ENCODE measurements at places on chromosomes 1 and 21.

DNA sequence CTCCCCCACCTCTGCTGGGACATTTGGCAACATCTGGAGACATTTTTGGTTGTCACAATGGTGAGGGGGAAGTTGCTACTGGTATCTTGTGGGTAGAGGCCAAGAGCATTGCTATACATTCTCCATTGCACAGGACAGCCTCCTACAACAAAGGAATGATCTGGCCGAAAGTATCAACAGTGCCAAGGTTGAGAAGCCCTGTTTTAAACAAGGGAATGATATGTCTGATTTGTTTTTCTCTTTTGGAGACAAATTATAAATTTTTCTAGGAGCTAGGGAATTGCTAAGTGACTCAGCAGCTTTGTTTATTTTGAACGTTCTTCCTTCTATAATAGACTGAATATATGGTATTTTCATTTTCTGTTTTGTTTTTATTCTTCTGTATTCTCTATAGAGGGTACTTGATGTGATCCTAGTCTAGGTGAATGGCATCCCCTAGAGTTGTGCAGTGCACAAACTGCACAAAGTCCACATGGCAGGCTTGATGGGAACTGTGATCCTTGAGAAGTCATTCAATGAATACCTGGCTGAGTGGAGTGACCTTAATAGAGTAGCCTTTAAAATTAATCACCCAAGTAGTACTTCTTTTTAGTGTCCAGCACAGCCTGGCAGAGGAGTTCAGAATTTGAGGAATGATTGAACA, 288.6 kb upstream of the USP24 start:
- no peak for DNase-seq

DNA sequence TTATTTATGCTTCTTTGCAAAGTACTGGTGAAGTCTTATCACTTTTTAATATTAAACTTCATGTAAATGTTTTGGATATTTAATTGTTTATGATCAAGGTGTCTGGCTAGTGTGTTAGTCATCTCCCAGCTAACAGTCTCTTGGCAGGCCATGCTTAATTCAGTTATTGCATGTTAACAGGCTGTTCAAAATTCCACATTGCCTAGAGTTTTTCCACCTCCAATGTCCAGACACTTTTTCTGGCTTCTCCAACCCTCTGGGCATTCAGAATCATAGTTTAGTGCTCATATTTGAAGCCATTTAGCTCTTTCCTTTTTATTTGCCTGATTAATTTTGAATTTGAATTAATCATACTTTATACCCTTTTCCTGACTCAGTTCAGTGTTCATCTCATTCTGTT, 69.2 kb downstream of the OLFML2B start:
- DNase-seq = no peak

- no peak for DNase-seq
These were observed 66.0 kb downstream of the ZNF281 start for GRCh38 chr1:200343874-200344273.

DNA sequence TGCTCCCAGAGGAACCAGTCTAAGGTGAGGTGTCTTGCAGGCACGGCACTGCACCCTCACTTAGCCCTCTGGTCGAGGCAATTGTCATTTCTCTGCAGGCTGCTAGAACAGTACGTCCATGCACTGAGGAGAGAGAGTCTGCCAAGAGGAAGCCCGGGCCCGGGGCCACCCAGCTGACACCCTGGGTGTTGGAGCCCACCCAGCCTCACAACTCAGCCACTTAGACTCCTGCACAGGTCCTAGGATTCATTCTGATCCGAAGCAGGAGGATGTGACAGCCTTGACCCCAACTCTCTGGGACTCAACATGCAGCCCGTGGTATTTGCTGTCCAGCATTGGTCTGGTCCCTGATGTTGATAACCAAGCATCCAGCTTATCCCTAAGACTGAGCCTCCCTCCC, 111.9 kb downstream of the ADSS2 start:
- no peak for DNase-seq

DNA sequence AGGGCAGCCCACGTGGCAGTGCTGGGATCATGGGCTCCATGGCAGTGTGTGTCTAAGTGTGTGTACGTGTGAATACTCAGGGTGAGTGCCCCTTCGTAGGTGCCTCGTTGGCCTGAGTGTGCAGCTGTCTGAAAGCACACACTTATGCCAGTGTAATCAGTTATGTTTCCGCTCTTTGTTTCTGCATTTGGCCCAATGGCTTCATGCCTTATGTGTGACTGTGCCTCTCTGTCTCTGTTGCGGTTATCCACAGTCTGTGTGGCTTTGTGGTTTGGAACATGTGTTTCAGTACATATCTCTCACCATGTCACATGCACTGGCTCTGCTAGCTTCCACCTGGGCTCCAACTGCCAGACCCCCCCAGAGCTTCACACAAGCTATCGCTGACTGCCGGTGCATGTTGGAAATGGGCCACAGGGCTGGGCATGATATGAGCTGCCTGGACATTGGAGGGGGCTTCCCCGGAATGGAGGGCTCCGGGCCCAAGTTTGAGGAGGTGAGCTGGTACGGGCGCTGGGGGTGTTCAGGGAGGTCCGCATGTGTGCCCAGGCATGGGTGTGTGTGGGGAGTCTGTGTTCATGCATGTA, 70.3 kb upstream of the TINAGL1 start:
- DNase-seq = peak; percentile 2

GRCh38 chr1:228346731-228347130, 59.9 kb downstream of the TRIM11 start:
- DNase-seq = no peak

DNA sequence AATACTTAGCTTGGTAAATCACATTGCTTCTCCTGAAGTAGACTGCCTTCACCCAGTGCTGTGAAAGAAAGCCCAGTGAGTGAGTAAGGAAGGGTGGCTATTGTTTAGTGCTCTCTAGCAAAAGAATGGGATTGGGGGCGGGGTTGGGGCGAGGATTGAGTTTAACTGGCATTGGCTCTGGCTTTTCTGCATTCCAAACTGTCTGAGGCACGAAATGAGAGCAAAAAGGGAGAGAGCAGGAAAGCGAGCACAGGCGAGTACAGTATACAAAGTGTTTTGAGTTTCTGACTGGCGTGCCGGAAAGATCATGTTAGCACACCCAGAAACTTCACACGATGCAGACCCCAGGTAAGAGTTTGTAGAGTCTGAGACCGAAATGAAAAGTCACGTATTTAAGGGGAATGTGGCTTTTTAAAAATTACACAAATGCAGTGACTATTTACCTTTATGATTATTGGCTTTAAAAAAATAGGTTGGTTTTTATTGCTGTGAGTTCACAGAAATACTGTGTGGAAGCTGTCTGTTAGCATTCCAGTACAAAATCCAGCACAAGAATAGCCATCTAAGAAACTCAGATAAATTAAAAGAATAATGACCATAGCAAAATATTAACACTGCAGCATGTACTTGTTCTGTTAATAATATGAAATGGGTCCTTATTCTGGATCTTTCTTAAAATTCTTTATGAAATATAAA, 155.4 kb downstream of the CLEC20A start:
- peak; percentile 40 for DNase-seq

GRCh38 chr1:220684890-220685289, 5.3 kb upstream of the C1orf115 start:
- no peak for DNase-seq

DNA sequence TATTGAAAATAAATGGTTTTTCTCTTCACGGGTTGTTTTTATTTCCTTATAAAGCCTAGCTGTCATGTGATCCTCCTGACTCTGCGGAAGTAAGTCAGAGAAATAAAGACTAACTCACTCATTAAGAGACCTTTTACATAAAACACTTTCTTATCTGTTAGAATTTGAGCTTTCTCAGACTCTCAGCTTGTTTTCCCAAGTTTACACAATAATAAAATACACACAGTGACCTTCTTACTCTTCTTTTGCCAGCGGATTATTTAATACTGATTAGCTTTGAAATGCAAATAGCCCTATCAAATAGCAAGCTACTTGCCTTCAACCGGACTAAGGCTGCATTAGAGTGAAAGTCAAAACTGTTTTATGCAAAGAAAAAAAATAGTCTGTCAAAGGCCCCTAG, 45.5 kb upstream of the CXADR start:
- no peak for DNase-seq

DNA sequence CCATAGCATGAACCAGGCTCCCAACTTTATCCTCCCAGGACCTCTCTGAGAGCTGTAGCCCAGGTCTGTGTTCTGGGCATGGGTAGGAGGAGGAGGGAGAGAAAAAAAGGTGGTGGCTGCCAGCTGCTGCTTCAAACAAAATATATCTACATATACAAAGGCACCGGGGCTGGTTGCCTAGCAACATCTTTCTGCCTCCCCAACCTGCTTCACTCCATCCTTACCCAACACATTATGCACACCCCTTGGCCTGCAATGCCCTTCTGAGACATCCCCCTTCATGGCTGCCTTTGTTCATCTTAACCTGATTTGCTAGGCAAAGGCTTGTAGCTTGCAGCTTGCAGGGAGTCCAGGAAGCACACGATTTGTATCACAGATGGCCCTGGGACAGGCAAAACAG, 27.2 kb upstream of the ATP1A1 start:
- DNase-seq = no peak

GRCh38 chr1:208084220-208084619, 160.0 kb downstream of the PLXNA2 start:
- DNase-seq = no peak

- DNase-seq = peak; percentile 39
These were observed 75.7 kb upstream of the KCNJ15 start for GRCh38 chr21:38181096-38181495.

- no peak for DNase-seq
These were observed 97.1 kb upstream of the COG2 start for GRCh38 chr1:230545181-230545580.

- DNase-seq = no peak
These were observed 9.3 kb downstream of the RNF187 start for GRCh38 chr1:228496494-228496893.

DNA sequence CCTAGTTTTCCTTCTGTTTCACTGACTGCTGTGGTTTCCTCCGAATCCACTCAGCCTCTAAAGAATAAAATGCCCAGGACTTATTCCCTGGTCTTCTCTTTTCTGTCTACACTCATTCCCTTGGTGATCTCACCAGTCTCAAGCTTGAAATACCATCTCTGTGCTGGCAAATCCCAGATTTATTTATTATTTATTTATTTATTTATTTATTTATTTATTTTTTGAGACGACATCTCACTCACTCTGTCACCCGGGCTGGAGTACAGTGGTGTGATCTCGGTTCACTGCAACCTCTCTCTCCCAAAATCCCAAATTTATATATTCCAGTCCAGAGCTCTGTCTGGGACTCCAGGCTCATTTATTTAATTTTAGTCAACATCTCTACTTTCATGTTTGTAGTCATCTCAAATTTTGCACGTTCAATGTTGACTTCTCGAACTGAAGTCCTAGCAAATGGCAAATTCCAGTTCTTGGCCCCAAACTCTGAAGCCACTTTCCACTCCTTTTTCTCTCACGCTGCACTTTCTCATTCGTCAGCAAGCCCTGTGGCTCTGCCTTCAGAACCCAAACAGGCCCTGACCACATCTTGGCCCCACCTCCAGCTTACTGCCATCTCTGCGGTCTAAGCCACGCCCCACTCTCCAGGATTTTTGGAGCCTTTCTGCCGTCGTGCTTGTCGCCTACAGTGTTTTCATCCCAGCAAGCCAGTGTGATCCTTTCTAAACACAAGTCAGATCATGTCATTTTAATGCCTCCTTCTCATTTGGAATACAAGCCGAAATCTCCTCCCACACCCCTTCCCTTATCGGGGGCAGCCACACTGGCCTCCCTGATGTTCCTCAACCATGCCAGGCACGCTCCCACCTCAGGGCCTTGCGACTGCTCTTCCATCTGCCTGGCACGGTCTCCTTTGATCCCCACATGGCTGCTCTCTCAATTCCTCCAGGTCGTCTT, 14.2 kb upstream of the TENT5B start:
- DNase-seq = no peak

DNA sequence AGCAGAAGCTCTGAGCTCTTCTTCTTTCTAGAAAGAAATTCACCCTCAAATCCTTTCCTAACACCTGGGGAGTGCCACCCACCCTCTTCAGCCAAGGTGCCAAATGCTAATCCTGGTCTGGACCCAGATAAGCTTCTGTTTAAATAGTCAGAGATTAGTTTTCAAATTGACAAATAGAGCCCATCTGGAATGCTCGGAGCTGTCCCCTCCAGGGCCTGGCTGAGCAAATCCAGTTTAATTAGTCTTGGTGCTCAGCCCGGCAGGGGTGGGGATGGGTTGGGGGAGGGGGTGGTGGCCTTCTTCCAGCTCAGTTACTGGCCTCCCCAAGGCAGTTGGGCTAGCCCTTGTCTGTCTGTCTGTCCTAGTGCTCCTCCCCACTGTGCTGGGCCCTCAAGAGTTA, 269.5 kb downstream of the GRIK3 start:
- DNase-seq = no peak

DNA sequence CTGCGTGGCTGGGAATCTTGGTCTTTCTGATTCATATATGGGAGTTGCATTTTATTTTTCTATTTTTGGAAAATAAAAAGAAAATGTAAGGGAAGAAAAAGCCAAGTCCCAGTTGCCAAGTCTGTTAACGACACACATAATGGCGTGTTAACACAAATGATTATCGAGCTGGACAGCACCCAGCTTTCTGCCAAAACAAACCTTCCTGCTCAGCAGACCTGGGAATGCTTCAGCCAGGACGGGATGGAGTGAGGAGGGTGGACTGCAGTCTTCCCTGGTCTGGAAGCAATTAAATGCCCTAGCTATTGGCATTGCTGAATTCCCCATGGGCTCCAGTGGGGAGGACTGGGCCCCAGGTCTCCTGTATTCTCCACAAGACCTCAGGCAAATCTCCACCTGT, 184.2 kb upstream of the USP24 start:
- peak; percentile 38 for DNase-seq

DNA sequence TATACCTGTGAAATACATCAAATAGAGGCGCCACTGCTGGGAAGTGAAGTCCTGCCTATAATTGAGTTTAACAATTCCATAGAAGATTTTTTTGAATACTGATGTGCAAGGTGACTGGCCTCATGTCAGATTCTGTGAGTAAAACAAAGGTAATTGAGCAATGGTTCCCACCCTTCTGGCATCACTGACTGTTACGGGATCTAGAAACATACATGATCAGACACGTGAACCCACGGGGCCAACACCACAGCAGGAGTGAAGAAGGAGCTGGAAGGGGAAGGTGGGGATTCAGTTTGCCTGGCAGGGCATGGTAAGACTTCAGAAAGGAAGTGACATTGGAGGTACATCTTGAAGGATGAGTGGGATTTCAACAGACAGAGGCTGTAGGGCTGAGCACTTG, 270.2 kb downstream of the DISC1 start:
- DNase-seq = no peak

- no peak for DNase-seq
These were observed 443.0 kb upstream of the RUNX1 start for GRCh38 chr21:35491920-35492678.

GRCh38 chr21:45448810-45449657, 44.1 kb downstream of the COL18A1 start:
- no peak for DNase-seq

DNA sequence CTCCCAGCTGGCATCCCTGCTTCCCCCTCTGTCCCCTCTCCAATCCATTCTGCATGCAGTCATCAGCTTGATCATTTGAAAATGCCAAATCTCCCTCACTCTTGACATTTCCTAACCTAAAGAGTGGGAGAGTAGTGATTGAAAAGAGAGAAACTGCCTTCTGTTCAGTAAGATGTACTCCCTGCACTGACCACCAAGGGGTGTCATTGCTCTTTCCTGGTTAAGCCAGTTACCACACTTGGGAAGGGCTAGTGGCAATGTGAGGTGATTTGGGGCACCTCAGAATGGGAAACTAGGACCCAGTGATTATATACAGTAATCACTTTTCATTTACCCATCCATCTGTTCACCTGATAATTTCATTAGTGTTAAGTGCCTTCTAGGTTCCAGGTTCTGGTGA, 6.9 kb upstream of the TMEM269 start:
- DNase-seq = no peak

Data from skin of body (tissue), 3 donors.